Esophagus squamous epithelium (tissue), 5 donors: ENCODE measurements at places on chromosomes 4 and X. TPM values are rescaled to one million over a fixed set of nuclear protein-coding genes. Genes with fewer than 3 reads are reported as not detected.

- no peak overlapping the region for H3K4me3 ChIP-seq
- no peak for DNase-seq
- H3K4me1 ChIP-seq, result no peaks in the 10 kb centered on the region
- H3K36me3 ChIP-seq, result no peaks in the 10 kb centered on the region
Observed at GRCh38 chrX:106415276-106415895, 196.4 kb upstream of the RADX start.

GRCh38 chr4:85302756-85303155 is 172.2 kb upstream of the ARHGAP24 start:
- no peaks in the 10 kb centered on the region for H3K36me3 ChIP-seq
- DNase-seq, result no peak
- no peak overlapping the region for H3K4me3 ChIP-seq
- no peaks in the 10 kb centered on the region for H3K4me1 ChIP-seq

DNA sequence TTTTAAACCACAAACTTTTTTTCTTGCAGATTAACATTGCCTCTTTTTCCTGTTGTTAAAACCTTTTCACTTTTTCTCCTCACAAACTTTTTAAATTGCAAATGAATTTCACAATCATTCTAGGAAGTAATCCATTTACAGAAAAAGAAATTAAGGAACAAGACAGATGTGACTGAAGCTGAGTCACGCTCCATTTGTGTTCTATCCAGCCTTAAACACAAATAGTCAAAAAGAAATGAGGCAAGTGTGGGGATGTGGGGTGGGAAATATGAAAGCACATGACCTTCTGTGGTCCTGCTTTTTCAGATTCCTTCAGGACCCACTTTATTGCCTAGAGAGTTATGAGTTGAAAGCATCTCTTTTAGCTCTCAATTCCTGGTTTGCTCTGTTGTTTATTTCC is 197.0 kb downstream of the ADGRL3 start:
- H3K4me3 ChIP-seq, result no peak overlapping the region
- no peaks in the 10 kb centered on the region for H3K27me3 ChIP-seq
- no peak for DNase-seq
- no peak overlapping the region for H3K27ac ChIP-seq
- no peaks in the 10 kb centered on the region for H3K36me3 ChIP-seq
- H3K4me1 ChIP-seq, result no peaks in the 10 kb centered on the region

GRCh38 chrX:133290076-133290475 is 71.9 kb upstream of the TFDP3 start:
- no peak for DNase-seq
- no peaks in the 10 kb centered on the region for H3K4me1 ChIP-seq
- no peaks in the 10 kb centered on the region for H3K36me3 ChIP-seq

- DNase-seq, result no peak
- no peak overlapping the region for H3K4me3 ChIP-seq
- no peak overlapping the region for H3K27ac ChIP-seq
- no peaks in the 10 kb centered on the region for H3K36me3 ChIP-seq
- H3K27me3 ChIP-seq, result no peaks in the 10 kb centered on the region
Observed at GRCh38 chr4:5084911-5085475, 33.7 kb downstream of the STK32B start.

DNA sequence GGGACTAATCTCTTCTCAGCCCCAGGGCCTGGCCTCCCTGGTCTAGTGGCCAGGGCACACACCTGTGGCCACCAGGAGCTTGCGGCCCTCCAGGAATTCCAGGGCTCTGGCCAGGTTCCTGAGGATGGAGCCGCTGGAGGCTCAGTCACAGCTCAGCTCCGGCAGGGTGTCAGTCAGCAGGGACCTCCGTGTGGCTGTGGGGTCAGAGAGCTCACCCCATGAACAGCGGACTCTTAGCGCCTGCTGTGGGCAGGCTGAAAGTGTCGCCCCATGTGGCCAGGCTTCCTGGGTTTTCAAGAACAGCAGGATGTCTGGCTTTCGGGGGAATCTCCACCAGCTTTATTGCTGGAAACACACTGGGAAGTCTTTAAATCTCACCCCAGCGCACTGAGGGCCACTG is 19.3 kb upstream of the SH3TC1 start:
- no peaks in the 10 kb centered on the region for H3K36me3 ChIP-seq
- H3K4me1 ChIP-seq, result peaks cover 58% of the 10 kb centered on the region
- no peak for DNase-seq
- no peaks in the 10 kb centered on the region for H3K27me3 ChIP-seq
- peak overlapping the region; percentile 62 for H3K27ac ChIP-seq

- H3K27me3 ChIP-seq, result no peaks in the 10 kb centered on the region
- H3K36me3 ChIP-seq, result no peaks in the 10 kb centered on the region
- H3K27ac ChIP-seq, result no peak overlapping the region
- DNase-seq, result no peak
- no peaks in the 10 kb centered on the region for H3K4me1 ChIP-seq
- H3K4me3 ChIP-seq, result no peak overlapping the region
Observed at GRCh38 chr4:67291644-67292043, 253.7 kb downstream of the CENPC start.

DNA sequence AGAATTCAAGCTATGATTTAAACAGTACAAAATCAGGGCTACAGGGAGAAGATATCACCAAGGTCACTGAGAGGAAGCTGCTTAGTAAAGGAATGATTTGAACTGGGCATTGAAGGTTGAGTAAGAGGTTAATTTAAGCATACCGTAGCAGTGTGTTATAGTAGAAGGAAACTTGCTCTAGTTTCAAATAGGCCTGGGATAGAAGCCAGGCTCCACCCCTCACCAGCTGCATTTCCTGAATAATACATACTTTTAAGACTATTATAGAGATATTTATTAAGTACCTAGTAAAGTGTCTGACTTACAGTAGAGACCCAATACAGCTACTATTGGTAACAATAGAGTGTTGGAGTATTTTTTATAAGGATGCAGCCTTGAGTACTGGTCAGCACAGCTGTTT is 118.0 kb upstream of the GLRA2 start:
- H3K27me3 ChIP-seq, result no peaks in the 10 kb centered on the region
- H3K4me3 ChIP-seq, result no peak overlapping the region
- no peaks in the 10 kb centered on the region for H3K4me1 ChIP-seq
- no peak for DNase-seq

- no peaks in the 10 kb centered on the region for H3K27me3 ChIP-seq
- no peak for DNase-seq
- peak overlapping the region; percentile 11 for H3K27ac ChIP-seq
Observed at GRCh38 chr4:30770049-30770549, 49.9 kb downstream of the PCDH7 start.

GRCh38 chr4:153364061-153364460 is 19.6 kb downstream of the MND1 start:
- no peak overlapping the region for H3K27ac ChIP-seq
- H3K36me3 ChIP-seq, result no peaks in the 10 kb centered on the region
- H3K4me1 ChIP-seq, result no peaks in the 10 kb centered on the region
- no peak for DNase-seq

- no peaks in the 10 kb centered on the region for H3K4me1 ChIP-seq
- H3K4me3 ChIP-seq, result no peak overlapping the region
- no peak for DNase-seq
- H3K36me3 ChIP-seq, result no peaks in the 10 kb centered on the region
Observed at GRCh38 chr4:144701683-144702233, 55.8 kb downstream of the HHIP start.

DNA sequence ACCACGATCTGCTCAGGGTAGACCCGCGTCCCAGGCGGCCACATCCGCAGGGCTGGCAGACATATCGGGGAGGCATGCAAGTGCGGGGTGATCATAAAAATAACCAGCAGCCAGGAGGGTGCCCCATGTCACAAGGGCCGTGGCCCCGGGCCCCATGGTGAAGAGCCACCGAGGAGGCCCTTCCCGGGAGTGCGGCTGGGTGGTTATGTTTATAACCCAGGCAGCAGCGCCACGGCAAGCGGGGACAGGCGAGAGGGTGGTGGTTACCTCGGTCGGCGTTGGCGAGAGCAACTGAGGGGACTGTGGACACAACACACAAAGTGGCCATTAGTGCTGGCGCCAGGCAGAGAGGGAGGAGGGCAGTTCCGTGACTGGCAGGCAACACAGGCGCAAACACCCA is 92.7 kb upstream of the AFAP1 start:
- no peaks in the 10 kb centered on the region for H3K36me3 ChIP-seq
- peaks cover 11% of the 10 kb centered on the region for H3K4me1 ChIP-seq
- no peak overlapping the region for H3K4me3 ChIP-seq
- H3K27ac ChIP-seq, result no peak overlapping the region
- no peaks in the 10 kb centered on the region for H3K27me3 ChIP-seq

DNA sequence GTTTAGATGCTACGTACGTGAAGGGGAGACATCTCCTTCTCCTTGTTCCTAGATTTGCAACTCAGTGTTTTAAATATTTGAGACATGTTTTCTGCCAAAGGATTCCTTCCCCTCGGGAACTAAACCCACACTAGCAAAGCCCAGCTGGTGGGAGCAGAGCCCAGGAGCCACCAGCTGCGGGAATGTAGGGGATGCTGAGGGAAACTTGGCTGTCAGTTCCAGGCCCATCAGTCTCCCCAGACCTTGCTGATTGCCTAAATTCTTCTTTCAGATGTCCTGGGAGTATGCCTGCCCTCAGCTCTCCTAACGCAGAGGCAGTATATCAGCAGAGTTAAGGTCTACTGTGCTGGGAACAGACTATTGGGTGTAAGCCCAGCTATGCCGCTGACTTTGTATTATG is 630.0 kb upstream of the TENM3 start:
- no peak overlapping the region for H3K27ac ChIP-seq
- no peaks in the 10 kb centered on the region for H3K36me3 ChIP-seq
- no peaks in the 10 kb centered on the region for H3K4me1 ChIP-seq
- DNase-seq, result no peak

DNA sequence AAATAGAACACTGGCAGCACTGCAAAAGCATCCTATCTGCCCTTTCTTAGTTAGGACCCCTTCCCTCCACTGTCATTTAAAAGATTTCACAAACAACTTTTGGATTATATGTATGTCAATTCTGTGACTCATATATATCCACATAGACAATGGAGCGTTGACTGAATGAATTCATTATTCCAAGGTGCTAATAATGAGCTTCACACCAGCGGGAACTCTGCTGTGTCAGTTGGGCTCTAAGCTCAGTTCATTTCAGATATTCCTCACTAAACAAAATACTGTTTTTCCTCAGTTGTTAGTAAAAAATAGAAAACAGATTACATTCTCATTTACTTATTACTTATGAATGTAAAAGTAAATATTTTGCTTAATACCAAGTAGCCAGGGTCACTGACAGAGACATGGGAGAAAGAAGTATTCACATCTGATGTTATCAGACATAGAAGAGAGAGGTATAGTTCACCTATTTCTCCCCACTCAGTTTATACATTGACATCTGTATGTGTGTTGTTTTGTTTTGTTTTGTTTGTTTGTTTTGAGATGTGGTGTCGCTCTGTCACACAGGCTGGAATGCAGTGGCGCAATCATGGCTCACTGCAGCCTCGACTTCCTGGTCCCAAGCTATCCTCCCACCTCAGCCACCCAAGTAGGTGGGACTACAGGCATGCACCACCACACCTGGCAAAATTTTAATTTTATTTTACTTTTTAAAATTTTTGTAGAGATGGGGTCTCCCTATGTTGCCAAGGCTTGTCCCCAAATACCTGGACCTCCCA is 10.9 kb downstream of the NFKB1 start:
- no peaks in the 10 kb centered on the region for H3K36me3 ChIP-seq
- no peak overlapping the region for H3K4me3 ChIP-seq
- no peaks in the 10 kb centered on the region for H3K27me3 ChIP-seq
- H3K4me1 ChIP-seq, result no peaks in the 10 kb centered on the region
- DNase-seq, result no peak

DNA sequence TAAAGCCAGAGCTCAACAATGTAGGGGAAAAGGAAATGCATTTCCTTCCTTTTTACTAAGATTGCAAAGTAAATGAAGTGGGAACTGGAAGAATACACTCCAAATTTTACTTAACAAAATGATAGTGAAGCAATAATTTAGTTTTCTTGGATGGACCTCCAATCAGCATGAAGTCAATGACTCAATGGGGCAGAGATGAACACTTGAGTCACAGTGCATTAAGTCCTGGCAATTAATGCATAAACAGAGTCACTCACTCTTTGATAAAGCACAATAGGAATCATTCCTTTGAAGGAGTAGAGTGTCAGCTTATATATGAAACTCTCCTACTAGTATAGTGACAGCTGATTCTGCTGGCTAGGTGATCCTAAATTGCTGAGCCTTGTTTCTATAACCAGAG is 66.7 kb upstream of the FRAS1 start:
- no peak for DNase-seq
- no peaks in the 10 kb centered on the region for H3K4me1 ChIP-seq
- H3K27ac ChIP-seq, result no peak overlapping the region
- H3K4me3 ChIP-seq, result no peak overlapping the region
- H3K27me3 ChIP-seq, result no peaks in the 10 kb centered on the region

GRCh38 chr4:27003642-27004113 is 143.0 kb downstream of the STIM2 start:
- H3K27me3 ChIP-seq, result no peaks in the 10 kb centered on the region
- no peaks in the 10 kb centered on the region for H3K36me3 ChIP-seq
- H3K27ac ChIP-seq, result no peak overlapping the region
- no peak for DNase-seq
- no peaks in the 10 kb centered on the region for H3K4me1 ChIP-seq

DNA sequence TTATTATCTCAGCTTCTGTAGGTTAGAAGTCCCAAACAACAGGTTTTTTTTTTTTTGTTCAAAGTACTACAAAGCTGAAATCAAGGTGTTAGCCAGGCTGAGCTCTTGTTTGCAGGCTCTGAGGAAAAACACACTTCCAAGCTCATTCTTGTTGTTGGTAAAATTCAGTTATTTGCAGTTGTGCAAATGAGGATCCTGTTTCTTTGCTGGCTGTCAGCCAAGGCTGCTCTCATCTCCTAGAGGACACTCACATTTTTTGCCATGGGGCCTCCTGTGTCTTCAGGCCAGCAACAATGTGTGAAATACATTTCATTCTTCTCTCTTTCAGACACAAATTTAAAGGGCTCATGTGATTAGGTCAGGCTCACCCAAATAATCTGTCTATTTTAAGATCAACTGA is 60.3 kb upstream of the HSD17B10 start:
- no peak for DNase-seq
- H3K4me3 ChIP-seq, result no peak overlapping the region
- H3K36me3 ChIP-seq, result no peaks in the 10 kb centered on the region
- H3K27ac ChIP-seq, result no peak overlapping the region
- H3K27me3 ChIP-seq, result no peaks in the 10 kb centered on the region

DNA sequence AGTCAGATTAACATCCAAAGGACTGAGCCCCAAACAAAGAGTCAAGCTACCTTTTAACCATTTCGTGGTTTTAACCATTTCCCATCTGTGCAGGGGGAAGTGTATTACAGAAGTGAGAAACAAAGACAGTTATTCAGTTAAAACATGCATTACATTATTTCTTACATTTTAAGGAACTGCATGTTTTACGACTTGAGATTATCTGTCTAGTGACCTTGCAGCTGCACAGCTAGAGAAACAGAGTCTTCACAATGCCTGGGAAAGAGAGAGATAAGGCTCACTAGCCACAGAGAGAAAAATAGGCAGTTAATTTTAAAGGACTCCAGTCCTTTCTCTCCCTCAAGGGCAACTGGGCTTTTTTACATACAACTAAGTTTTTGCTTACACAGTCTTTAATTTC is 48.7 kb upstream of the KLHL4 start:
- H3K36me3 ChIP-seq, result no peaks in the 10 kb centered on the region
- no peak for DNase-seq
- H3K4me1 ChIP-seq, result no peaks in the 10 kb centered on the region
- H3K27ac ChIP-seq, result no peak overlapping the region

The LRIT3 gene
- total RNA-seq, result 0.38 TPM

The PPARGC1A gene
- 0.75 TPM for total RNA-seq

The SERPINA7 gene
- not detected for total RNA-seq

The GPC4 gene
- total RNA-seq, result 4.4 TPM

The GPR143 gene
- 1.4 TPM for total RNA-seq

The SLC10A6 gene
- 55.4 TPM for total RNA-seq

The CENPE gene
- total RNA-seq, result 3.6 TPM

The DUX4 gene
- total RNA-seq, result not detected

The FOXR2 gene
- not detected for total RNA-seq
